ENCODE measurements at places on chromosomes 6 and 20.

GRCh38 chr20:47665221-47665991 is 119.9 kb downstream of the SULF2 start:
- no peak for DNase-seq

DNA sequence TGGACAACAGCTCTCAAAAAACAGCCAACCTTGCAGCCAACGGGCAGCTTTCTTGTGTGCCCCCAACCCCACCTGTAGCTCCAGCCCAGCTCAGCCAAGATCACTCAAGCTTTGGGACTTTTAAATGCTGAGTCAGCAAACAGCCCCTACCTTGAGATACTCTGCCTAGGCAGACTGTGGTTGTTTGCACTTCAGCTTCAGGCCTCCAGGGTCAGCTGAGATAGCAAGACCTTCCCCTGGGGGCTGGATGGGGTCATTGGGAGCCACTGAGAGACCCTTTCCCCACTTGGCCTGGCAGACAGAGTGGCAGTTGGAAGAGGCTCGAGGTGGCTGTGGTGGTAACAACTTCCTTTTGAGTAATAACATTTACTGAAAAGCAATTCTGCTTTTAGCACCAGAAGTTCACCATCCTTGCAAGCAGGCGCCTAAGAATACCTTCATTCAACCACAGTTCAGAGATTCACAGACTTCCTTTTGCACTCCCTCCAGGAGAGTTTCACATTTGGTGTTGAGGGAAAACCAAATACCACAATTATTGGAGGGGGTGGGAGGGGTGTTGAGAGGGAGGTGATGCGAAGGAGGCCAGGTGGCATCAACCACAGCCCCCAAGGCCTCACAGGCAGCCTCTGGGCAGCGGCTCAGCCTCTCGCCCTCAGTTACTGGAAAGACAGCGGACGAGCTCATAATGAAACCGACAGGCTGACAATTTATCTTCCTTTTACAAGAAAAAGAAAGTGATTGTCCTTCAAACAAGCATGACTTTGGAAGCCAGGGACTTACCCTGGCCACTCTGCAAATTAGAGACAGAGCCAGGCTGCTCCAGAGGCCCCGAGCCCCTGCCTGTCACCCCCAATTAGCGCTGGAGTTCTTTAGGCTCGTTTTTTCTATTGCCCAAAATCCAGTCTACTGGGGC is 148.1 kb downstream of the CEBPB start:
- DNase-seq, result no peak

DNA sequence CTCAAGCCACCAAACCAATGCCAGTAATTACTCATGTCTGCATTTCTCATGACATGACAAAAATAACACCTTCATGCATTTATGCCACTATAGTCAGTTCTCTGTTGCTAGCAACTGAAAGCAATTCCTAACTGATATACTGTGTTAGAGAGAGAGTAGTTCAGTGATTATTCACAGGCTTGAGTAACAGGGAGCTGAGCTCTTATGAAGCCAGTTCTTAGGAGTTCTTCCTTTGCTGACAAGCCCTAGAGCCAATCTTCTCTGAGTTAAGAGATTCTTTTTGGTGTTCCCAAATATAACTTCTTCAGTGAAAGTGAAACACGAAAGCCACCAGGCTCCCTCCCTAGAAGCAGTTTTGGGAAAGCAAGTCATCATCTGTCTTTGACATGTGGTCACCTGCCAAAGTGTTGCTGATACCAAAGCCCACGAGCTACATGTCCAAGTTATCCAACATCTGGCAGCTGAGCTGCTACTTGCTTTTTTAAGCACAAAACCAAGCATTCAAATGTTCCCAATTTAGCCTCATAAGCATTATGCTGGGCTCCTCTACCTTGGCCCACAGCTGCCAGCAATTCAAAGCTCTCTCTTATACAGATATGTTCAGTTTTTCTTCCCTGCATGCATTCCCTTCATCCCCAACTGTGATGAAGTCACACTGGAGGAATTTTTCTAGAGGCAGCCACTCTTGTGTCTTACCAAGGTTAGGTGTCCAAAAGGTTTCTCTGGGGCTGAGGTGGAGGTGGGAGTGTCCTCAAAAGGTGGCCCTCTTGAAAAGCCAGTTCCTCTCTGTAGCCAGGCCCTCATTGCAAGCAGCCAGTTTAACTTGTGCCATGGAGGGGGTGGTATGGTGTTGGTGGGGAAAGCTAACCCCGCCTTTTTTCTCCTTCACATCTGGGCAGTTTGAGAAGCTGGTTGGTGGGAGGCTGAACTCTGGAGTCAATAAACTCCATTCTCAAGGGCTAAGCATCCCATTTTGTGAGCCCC is 92.7 kb upstream of the ARMC2 start:
- DNase-seq, result no peak

- DNase-seq, result no peak
Observed at GRCh38 chr6:45917439-45917838, 98.2 kb downstream of the CLIC5 start.

DNA sequence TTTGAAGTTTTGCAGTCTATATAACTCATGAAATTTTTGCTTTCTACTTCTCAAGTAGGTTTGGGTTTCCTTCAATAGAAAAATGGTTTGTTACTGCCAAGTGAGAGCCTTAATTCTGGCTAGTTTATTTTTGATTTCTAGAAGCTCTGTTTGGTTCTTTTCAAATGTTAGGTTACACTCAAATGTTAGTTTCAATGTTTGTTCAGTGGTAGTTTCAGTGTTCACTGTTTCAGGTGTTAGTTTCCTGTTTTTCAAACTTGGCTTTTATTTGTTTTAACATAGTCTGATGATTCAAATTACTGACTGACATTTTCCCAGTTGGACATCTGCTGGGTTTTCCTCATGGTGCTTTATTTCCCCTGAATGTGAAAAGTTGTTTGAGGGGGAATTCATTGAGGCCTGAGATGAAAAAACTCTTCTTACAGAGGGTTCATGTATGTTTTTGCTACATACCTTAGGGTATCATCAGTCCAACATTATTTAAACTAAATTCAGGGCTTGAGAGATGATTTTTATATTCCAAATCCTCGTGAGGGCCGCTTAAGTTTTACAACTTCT is 189.0 kb downstream of the JARID2 start:
- no peak for DNase-seq

GRCh38 chr6:26472549-26473290 is 15.0 kb downstream of the BTN2A1 start:
- DNase-seq, result no peak

DNA sequence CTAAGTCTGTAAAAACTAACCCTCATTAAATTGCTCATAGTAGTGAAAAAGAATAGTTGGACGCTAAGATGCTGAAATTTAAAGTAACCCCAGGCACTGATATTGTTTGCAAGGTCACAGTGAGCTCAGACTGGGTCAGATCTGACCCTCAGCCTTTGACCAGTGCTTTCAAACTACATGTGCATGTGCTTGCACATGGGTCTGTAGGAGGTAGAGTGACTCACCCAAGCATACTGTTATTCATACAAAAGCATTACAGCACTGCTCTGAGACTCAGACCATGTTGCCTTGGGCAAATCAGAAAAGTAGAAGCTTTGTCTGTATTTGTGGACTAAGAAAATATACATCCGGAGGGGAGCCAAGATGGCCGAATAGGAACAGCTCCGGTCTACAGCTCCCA is 326.4 kb upstream of the MARCKS start:
- no peak for DNase-seq

GRCh38 chr6:37265860-37266259 is 7.9 kb upstream of the TMEM217 start:
- no peak for DNase-seq

Measured in NCI-H187 treated with DMSO at 0.1 percent for 48 hours (cell line).